ENCODE measurements at places on chromosomes 2 and 18.

DNA sequence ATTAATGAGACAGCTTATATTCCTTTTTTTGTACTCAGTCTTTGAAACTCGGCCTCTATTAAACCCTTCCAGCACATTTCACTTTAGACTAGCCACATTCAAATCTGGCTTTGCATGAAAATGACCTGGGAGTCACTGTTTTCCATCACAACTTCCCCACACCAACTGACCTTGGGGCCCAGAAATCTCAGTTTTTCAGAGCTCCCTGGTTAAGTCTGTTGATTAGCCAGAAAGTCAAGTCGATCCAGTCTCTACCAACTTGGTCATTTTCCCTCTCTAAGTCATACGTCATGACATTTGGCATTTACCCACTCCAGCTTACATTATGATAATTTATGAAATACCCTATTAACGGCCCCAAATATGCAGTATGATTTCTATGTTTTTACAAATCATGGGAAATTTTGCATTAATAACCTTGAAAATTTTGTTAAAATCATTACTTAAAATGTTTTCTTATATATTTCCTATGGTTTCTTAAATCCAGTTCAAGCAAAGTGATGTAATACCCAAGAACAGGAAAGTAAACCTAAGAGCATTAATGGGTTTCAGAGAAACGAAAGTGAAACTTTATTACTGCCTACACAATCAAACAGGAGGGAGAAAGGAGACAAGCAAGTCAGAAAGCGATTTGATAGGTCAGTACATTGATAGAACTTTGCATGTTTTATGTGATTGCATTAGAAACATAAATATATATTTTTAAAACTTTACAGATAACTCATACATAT, 77.1 kb downstream of the SPATS2L start:
- DNase-seq, result no peak

DNA sequence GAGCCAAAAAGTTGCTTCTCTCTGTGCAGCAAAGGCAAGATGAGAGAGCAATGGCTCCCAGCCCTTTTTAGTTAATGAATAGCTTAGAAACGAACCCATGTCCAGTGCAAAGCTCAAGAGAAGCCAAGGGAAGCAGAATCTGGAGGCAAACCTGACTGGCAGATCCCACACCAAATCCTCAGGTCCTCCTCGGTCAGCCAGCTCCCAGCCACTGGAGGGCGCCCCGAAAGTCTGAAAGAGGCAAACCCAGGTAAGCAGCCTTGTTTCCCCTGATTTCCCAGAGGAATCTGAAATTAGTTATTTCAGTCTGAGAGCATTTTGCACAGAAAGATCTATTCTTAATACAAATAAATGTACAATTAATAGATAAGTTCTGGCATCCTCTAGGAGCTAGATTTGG, 71.3 kb upstream of the PID1 start:
- no peak for DNase-seq

DNA sequence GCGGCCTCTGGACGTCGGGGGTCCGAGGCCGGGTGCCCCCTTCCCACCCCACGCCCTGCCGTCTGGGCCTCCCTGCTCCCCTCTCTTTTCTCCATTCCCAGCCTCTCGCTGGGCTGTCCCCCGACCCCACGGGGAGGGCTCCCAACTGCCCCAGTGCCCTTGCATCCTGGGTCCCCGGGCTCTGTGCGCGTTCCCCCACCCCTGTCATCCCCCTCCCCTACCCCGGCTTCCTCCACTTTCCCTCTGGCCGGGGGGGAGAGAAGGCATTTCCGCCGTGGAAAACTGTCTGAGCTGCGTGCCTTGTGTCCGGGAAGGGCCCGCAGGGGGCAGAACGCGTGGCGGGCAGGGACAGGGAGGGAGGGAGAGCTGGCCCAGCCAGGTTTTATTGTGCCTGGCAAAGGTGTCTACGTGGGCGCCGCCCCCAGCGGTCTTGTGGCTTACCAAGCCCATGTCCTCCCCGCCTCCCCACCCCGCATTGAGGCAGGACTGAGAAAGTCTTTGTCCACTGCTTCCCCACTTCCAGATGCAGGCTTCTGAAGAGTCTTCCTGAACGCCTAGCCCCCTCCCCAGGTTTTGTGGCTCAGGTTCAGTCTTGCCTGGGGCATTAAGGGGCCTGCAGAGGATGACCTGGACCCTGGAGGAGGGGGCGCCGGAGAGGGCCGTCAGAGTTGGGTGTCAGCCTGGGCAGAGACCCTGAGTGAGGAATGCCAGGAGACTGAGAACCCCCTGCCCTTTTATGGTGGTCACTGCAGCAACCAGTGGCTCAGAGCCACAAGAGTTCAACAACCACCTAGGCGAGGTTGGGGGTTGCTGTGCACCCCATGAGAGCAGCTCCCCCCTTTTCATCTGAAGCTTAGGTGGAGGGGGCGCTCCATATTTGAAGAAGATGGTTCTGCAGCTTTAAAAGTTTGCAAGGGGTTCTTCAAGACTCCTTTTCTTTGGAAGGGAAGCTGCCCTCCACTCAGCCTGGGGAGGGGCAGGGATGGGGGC, 1.3 kb downstream of the ITM2C start:
- no peak for DNase-seq

- no peak for DNase-seq
These were observed 145.6 kb downstream of the ANKRD44 start for GRCh38 chr2:197165020-197165419.

GRCh38 chr2:173545364-173545763, 190.7 kb downstream of the CDCA7 start:
- no peak for DNase-seq

DNA sequence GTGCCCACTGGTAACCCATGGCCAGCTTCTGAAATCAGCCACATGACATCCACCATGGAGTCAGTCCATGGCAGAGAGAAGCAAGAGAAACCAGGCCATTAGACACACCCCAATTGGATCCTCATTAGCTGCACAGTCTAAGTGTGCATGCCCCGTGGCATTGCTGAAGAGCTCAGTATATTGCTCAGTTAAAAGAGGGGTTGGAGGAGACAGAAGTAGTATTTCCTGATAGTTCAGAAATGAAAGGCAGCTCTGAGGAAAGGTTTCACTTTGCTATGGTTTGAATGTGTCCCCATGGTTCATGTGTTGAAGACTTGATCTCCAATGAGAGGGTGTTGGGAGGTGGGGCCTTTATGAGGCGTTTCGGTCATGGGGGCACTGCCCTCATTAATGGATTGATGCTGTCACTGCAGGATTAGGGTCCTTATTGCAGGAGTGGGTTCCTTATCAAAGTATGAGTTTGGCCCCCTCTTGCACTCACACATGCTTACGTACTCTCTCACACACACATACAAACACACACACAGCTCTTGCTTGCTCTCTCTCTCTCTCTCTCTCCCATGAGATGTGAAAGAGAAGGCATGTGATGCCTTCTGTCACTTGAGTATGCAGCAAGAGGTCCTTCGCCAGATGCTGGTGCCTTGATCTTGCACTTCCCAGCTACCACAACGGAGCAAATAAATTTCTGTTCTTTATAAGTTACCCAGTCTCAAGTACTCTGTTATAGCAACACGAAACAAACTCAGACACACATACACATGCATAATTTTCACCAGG, 58.0 kb downstream of the TMEM163 start:
- DNase-seq, result no peak

DNA sequence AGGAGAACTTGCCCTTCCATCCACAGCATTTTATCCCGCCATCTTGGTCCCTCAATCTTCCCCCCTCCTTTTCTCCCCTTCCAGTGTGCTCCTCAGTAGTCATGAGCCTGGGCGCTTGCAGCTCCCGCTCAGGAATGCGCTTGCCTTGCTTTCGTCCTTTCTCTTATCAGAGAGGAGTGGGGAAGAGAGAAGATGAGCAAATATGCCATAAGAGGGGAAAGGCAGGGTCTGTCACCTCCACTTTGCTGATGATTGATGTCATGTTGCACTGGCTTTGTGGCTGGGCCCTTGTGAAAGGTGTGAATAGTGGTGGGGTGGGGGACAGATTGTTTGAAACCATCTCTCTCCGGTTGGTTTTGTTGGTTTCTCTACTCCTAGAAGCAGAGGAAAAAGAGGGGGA, 569.3 kb downstream of the TNS1 start:
- DNase-seq, result no peak

DNA sequence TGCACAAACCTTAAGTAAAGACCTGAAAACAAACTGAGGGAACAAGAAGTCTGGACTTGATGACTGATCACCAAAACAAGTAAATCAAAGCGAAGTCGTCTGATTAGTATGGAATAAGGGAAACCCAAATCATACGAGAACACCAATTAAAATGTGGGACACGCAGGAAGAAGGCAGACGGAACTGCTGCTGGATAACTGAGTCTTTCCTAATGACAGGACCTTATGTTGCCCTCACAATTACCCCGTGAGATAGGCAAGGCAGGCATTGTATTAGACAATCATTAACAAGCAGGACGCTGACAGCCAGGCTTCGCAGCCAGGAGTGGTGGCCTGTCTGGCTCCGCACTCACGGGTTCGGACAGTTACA, 614 bp upstream of the COQ10B start:
- DNase-seq, result no peak

DNA sequence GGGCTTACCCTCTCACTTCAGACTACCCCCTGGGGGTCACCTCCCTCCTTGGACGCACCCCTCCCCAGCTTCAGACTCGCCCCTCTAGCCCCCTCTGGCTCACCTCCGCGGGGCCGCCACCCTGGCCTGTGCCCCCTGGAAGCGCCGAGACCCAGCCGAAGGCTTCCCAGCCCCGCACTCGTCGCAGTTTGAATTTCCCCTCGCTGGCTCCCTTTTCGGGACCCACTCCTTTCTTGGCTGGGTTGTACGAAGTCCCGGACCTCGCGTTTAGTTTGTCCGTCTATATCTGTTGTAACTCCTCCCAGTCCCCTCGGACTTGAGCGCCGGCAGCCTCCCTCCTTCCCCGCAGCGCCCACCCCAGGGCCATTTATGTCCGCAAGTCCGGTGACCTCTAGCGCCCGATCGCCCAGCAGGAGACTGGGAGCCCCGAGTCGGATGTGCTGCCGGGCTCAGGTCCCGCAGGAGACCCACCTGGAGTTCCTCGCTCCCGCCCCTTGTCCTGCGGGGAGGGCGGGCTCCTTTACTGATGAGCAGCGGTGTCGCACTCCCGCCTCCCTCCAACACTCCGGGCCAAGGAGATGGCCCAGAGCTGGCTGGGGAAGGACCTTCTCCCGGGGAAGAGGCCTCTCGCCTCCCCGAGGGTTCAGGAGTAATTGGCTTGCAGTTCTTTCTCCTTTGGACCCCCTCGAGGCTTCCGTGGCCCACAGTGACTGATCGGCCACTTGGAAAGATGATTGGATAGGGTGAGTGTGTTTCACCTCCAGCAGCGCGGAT, 692 bp upstream of the RAX start:
- no peak for DNase-seq

- DNase-seq, result no peak
These were observed 182.0 kb upstream of the TRIB2 start for GRCh38 chr2:12534646-12535263.

All from activated CD8-positive, alpha-beta memory T cell treated with anti-CD3 and anti-CD28 coated beads for 1 hour (primary cell).